ENCODE measurements at places on chromosomes 3 and 15.

DNA sequence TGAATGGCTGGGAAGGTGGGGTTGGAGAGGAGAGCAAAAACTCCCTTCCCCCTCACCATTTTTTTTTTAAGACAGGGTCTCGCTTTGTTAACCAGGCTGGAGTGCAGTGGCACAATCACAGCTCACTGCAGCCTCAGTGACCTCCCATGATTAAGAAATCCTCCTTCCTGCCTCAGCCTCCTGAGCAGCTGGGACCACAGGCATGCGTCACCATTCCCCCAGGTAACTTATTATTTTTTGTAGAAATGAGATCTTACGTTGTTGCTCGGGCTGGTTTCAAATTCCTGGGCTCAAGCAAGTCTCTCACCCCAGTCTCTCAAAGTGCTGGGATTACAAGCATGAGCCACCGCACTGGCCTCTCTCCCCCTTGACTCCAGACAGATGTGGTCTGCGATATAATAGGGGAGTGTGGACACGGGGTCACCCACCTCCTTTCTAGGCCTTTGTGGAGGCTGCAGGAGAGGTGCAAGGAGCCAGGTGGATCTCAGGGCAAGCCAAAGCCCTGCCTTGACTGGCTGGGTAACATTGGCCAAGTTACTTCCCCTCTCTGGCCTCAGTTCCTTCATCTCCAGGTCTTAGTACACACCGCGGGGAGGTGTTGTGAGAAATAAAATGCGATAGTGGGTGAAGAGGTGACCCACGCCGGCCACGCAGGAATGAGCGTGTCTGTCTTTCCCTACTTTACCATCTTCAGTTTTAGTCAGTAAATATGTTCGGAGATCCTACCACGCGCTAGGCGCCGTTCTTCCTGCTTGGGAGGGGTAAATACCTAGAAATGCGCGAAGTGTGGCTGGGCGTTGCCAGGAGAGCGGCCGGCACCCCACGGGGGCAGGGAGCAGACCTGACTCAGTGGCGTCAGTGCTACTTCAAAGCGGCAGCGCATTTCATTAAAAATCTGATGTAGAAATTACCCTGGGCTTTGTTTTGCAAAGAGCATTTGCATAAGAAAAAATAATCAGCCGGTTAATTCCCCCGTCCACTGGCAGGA, 20.2 kb upstream of the CORO2B start:
- DNase-seq = no peak

DNA sequence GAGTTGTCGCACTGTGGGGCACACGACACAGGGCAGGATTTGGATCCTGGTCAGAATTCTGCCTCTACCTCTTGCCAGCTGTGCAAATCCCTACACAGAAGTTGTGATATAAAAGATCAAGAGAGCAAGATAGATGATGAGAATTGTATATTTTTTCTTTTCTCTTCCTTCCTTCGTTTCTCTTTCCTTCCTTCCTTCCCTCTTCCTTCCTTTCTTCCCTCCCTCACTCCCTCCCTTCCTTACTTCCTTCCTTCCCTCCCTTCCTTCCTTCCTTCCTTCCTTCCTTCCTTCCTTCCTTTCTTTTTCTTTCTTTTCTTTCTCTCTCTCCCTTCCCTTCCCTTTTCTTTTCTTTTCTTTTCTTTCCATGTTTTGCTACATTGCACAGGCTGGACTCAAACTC, 12.0 kb upstream of the AHSG start:
- DNase-seq = no peak

GRCh38 chr15:39807791-39808190, 25.1 kb upstream of the FSIP1 start:
- no peak for DNase-seq

DNA sequence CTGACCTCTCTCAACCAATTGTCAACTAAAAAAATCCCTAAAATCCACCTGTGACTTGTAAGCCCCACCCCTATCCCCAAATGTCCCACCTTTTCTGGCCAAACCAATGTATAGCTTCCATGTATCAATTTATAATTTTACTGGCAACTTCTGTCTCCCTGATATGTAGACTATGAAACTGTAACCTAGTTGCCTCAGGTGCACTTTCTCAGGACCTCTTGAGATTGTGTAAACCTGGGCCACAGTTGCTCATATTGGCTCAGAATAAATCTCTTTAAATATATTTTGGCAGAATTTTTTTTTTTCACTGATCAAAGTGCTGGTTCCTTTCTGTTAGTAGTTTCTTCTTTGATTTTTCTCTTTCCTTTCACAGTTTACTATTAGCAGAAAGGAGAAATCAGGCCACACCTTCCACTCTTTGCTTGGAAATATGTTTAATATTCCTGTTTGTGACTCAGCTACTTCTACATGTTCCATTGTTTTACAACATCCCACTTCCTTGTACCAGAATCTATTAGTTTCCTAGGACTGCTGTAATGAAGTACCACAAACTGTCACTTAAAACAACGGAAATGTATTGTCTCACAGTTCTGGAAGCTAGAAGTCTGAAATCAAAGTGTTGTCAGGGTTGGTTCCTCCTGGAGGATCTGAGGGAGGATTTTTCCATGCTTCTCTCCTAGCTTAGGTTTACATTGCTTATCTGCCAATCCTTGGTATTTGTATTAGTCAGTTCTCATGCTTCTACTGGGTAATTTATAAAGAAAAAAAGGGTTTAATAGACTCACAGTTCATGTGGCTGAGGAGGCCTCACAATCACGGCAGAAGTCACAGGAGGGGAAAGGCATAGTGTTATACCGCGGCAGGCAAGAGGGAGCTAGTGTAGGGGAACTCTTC, 801.2 kb upstream of the ARPP21 start:
- DNase-seq = no peak

GRCh38 chr15:85583923-85584390, 203.6 kb downstream of the AKAP13 start:
- DNase-seq = no peak

- no peak for DNase-seq
These were observed 40.9 kb downstream of the HDC start for GRCh38 chr15:50224606-50225005.

GRCh38 chr3:15427981-15428380, 583 bp downstream of the EAF1 start:
- no peak for DNase-seq

DNA sequence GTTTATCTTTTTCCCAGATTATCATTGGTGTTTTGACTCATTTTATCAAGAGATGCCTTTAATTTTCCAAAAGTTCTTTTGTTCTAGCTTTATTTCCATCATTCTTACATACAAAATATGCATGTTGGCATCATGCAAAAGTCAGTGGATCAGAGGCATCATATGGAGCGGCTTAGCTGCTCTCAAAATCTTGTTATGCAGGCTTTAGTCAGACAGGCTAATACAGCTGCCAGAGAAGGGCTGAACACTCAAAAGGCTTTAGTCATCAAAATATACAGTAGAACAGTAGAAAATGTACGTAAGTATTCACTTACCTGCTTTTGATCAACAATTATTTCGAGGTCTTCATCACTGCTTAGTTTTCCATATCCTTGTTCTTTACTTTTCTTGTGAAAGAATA, 65.5 kb downstream of the PEX5L start:
- DNase-seq = no peak

- DNase-seq = no peak
These were observed 32.9 kb upstream of the ACAD9 start for GRCh38 chr3:128846486-128846891.

DNA sequence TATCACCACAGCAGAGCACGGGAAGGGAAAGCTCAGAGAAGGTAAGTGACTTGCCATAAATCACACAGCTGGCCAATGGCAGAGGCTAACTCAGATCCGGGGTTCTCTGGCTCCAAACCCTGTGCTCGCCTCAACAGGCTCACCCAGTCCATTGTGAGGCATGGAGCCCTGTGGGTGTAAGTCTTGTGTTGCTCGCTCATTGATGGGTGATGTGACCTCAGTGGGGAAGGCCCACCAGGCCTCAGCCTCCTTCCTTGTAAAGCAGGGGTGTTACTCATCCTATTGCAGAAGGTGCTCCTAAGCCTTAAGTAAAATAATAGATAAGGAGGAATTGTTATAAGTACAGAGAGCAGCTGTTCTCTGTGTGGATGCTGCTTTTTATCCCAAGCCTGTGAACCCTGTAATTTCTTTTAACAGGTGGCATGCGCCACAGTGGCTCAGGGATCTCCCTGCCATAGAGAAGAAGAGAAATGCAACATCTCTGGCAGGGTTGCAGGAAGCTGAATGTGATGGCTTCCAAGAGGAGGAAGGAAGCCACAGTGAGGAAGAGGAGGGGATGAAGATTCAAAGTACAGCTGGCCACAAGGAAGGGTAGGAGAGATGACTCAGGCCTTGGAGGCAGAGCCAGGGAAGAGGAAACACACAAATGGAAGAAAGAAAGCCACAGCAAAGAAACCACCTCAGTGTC, 30.9 kb upstream of the SPSB4 start:
- DNase-seq = no peak

- DNase-seq = no peak
These were observed at the start of gene FOXB1 for GRCh38 chr15:60004009-60004845. TSS of gene FOXB1 (plus strand) at chr15:60004311. CDS start at chr15:60004964, 653 bp downstream.

DNA sequence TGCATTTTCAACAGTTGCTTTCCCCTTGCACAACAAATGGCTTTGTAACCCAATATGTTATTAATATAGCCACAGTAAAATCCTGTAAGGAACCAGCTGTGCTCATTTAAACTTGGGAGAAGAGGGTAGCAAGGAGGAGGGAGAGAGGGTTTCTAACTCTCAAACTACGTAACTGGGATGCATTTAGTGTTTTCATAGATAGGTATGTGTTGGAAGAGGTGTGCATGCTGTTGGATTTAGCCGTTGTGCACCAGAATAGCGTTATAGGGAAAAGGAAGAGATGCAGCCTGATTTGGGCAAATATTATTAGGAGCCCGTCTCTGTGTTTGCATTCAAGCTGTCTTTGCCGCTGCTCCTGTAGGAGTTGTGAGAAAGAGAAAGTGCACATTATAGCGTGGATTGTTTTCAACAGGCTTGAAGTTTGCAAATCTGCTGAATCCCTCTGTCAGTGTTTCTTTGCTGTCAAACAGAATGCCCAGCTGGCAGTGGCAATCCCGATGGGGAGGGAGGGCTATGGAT, 39.4 kb downstream of the ARPP21 start:
- DNase-seq = peak; percentile 46

DNA sequence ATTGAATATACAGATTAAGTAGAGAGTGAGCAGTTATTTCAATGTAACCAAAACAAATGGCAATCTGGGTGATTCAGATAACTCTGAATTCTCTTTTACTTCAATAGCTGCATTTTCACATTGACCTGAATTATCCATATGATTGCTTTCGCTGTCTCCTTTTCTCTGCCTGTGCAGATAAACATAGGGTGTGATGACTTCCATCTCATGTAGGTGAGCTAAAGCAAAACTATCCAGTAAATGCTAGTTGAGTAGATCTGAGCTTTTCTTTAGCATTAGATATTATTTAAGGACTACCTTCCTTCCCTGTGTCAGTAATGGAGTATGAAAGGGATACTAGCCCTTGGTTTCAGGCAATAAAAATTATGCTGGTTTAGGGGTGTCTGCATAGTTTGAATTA, 288.6 kb downstream of the OXSM start:
- DNase-seq = no peak

- DNase-seq = no peak
These were observed 59.8 kb upstream of the GYG1 start for GRCh38 chr3:148931574-148931973.

DNA sequence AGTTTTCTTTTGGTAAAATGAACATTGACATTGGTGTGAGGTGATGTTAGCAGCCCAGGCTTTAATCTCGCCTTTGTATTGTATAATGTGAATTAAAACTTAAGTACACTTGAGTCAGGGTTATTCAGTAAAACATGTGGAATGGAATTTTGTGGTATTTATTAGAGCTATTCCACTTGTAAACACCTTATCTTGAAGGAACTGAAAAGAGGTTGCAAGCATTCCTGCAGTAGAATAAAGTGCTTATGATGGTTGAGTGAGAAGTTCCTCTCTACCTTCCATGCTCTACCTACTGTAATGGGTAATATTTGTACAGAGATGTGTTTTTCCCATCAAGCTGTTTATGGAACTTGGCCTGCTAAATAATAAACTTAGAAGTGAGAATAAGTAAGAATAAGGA, 36.1 kb downstream of the HMG20A start:
- no peak for DNase-seq

GRCh38 chr15:68541743-68542142, 37.0 kb upstream of the CORO2B start:
- no peak for DNase-seq

DNA sequence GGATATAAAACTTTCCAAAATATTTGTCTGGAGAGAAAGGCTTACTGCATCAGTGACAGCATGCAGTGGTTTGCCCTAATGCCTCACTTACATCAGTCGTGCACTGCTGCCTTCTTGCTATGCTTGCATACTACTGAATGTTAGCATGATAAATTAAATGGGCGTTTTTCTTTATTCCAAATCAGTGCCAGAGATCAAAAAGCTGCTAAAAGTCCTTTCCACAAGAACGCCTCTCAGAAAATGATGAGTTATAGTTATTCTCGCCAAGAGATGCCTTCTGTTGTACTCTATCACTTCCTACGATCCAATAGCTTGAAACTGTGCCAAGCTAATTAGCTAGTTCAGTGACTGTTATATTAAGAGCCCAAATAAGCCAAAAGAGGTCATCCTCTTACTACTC, 345.8 kb upstream of the ROBO2 start:
- no peak for DNase-seq

GRCh38 chr3:42894698-42895579, 11.0 kb upstream of the ZNF662 start:
- DNase-seq = no peak

DNA sequence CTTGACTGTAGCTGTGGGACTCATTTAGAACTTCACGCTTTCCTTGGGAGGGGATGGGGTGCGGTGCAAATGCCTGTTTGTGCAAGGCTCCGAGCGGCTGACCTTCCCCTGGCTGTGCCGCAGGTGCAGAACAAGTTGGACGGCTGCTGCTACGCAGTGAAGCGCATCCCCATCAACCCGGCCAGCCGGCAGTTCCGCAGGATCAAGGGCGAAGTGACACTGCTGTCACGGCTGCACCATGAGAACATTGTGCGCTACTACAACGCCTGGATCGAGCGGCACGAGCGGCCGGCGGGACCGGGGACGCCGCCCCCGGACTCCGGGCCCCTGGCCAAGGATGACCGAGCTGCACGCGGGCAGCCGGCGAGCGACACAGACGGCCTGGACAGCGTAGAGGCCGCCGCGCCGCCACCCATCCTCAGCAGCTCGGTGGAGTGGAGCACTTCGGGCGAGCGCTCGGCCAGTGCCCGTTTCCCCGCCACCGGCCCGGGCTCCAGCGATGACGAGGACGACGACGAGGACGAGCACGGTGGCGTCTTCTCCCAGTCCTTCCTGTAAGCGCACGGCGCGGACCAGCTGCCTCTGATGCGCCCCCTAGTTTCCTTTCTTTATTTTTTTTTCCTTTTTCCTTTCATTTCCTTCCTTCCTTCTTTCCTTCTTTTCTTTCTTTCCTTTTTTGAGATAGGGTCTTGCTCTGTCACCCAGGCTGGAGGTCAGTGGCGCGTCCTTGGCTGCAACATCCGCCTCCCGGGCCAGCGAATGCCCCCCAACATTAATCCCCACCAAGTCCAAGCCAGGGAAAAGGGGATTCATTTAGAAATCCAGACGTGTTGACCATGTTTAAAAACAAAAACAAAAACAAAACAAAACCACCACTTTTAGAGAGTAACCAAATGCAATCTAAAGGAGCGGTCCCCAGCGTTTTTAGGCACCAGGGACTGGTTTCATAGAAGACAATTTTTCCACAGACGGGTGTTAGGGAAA, 42.7 kb downstream of the EIF2AK4 start:
- peak; percentile 76 for DNase-seq

GRCh38 chr3:127157171-127157828, 35.6 kb upstream of the PRR23E start:
- DNase-seq = no peak
